ENCODE measurements at places on chromosomes 5 and 9.

GRCh38 chr5:175863316-175863715 is 8.1 kb upstream of the CPLX2 start:
- no peak for DNase-seq

- no peak for DNase-seq
Measured at GRCh38 chr5:123358751-123359150, 64.5 kb downstream of the CEP120 start.

DNA sequence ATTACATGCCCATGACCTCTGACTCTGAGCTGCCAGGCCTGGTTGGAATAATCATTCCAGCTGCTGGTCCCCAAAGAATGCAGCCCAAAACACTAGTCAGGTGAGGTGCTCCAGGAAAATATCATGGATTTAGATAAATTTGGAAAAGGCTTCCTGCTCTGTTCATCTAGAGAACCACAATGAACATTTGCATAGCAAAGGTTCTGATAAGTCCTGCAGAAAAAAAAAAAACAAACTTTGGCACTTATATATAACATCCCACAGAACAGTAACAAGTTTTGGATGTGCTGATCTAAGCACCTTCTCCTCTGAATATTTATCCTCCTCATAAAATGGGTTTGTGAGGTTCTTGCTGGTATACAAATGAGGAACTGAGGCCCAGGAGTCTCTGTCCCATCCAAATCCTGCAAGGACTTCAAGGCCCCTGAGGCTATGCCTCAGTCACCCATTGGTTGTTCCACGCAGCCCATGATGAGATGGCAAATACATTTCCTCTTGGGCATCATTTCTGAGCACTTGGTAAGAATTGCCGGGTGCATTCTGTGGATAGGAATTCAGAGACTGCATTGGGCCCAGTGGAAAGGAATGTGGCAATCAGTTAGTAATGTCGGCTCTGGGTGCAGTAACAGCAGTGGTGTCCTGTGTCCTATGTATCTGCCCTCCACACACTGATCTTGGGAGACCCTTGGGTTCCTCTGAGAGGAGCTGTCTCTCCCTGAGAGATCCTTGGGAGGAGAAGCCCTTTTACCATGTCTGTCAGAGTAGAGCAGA is 73.4 kb upstream of the ASS1 start:
- no peak for DNase-seq

DNA sequence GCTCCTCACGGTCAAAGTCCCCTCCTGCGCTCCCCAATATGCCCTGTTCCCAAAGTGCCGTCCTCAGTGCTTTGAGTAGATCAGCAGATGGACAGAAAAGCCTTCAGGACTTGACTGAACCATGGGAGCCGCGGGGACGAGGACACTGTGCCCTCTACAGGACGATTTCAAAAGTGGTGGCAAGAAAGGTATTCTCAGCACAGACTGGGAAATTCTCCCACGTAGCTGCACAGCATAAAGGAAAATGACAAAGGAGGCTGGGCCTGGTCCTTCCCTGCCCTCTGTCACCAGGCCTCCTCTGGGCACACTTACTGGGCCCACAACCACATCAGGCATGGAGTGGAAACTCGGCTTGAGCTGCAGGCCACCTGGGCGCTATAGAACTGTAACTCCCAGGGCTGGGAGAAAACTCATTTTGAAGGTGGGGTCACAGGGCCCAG is 16.7 kb upstream of the MTMR12 start:
- DNase-seq, result peak; percentile 48

DNA sequence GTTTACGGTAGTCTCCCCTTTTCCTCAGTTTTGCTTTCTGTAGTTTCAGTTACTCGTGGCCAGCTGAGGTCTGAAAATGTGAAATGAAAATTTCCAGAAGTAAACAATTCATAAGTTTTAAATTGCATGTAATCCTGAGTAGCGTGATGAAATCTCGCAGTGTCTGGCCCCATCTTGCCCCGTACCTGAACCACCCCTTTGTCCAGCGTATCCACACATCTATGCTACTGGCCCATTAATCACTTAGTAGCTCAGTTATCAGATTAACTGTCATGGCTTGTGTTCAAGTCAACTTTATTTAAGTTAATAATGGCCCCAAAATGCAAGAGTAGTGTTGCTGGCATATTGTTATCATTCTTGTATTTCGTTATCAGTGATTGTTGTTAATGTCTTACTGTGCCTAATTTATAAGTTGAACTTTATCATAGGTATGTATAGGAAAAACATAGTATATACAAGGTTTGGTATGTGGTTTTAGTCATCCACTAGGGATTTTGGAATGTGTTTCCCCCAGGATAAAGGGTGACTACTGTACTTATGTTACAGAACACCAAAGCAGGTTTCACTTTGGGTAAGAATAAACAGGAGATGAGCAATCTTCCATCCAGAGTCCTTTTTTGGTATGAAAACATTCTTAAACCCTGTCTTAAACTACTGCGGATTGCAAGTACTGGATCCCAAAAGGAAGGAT is 118.4 kb upstream of the KCNN2 start:
- no peak for DNase-seq

GRCh38 chr5:21058289-21058688 is 1070.3 kb upstream of the CDH18 start:
- DNase-seq, result no peak
